Stimulated activated CD8-positive, alpha-beta memory T cell treated with anti-CD3 and anti-CD28 coated beads, Interleukin-4, amount 100 ng/mL, for 1 hour (primary cell): ENCODE measurements at places on chromosomes 6 and 20.

DNA sequence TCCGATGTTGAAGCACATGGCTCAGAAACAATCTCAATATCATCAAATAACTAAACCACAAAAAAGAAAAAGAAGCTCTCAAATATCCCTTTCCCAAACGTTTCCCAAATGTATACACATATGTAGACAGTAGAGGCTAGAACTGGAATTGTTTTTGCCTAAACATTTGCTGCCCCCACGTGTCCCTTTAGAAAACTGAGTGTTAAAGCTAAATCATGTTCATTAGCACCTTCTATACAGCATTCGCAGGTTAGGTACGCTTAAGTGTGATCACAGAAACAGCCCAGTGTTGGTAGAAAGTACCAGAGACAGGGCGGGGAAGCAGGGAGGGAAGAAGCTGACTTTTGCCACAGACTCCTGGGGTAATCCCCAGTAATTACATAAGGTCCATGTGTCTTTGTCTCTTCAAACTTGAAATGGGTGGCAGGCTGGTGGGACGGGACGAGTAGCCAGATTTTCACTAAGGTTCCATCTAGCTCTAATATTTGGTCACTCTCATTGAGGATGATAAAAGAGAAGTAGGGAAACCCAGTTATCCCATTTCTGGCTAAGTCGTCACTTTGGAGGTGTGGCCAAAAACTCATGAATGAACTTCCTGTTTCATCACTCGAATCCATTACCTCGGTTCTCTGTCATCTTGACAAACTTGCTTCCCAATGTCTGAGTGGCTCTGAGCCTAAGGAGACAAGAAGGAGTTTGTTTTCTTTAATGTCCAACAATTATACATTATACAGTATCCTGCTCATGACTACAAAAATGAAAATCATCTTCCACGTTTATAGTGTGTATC, 15.0 kb upstream of the TFAP2A start:
- no peak for DNase-seq

- no peak for DNase-seq
These were observed 42.1 kb downstream of the ATG5 start for GRCh38 chr6:106283481-106283880.

GRCh38 chr6:113699239-113699638, 157.9 kb upstream of the MARCKS start:
- no peak for DNase-seq

- DNase-seq = no peak
These were observed 14.8 kb downstream of the WFDC3 start for GRCh38 chr20:45776931-45777330.

GRCh38 chr6:137155830-137156229, 17.6 kb downstream of the IL22RA2 start:
- no peak for DNase-seq

DNA sequence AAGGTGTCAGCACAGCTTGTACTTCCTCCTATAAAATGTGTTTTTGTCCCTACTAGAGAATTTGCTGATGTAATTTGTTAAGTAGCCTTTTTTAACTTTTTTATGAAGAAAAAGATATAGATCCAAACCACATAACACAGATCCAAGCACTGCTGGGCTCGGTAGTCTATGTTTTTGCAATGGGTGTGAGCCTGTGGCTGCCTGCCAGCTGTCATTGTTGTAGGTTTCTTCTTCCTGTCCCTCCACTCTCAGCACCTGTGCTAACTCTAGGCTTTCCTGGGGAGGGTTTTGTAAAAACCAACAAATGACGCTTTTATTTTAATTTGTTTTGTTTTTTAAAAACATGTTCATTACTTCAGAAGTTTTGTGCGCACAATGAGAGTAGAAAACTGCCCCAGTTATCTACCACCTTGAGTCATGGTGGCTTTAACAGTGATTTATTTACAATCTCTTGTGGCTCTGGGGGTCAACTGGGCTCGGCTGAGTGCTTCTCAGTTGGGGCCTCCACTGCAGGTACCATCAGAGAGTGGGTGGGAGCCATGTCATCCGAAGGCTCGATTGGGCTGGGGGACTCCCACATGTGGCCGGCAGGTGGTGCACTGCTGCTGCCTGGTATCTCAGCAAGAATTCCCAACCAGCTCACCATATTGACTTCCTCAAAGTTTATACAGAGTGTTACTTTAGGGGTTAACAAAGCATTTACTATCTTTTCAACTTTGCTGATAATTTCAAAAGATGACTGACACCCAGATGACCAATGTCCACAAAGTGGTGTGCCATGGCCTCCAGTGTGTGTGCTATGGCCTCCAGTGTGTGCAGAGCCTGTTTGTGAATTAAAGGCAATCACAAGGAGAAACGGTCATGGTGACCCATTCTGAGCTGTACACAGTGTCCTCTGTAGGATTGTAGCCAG, 3.0 kb upstream of the CCR6 start:
- no peak for DNase-seq
